ENCODE measurements at places on chromosomes 1 and 21.

GRCh38 chr1:1067860-1068516 lies 6.1 kb downstream of the RNF223 start:
- no peak for DNase-seq

- DNase-seq = no peak
Measured at GRCh38 chr1:228213917-228214808, 6.3 kb downstream of the OBSCN start.

- no peak for DNase-seq
Measured at GRCh38 chr21:14591882-14592281, 45.8 kb upstream of the SAMSN1 start.

DNA sequence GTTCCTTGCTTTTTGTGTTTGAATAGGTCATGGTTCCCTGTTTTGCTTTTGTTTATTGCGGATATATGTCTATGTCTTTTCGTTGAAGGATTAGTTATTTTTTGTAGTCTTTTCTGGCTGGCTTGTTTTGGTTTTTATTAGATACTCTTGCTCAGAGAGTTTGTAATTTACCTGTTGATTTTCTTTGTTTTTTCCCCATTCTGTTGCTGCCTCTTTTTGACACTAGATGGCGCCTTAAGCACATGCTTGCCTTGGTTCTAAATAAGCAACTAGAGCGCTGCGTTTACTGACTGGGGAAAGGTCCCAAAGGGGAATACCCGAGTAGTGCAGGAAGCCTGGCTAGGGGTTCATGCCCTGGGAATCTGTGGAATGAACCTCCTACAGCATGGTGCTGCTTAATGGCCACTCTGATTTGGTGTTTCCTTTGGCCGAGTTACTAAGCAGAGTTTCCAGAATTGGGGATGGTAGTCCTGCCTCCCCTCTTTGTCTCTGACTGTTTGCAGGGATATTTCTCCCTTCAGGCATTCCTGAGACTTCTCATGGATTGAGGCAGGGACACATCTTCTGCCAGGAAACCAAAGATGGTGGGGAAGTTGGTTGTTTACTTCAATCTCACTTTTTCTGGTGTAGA lies 143.2 kb downstream of the PTPRU start:
- no peak for DNase-seq

- no peak for DNase-seq
Measured at GRCh38 chr1:237527761-237528160, 363.0 kb downstream of the ZP4 start.

Data from NCI-H446 treated with DMSO at 0.1 percent for 48 hours (cell line).